Inflammatory macrophage treated with lipopolysaccharide for 1 hour (primary cell): ENCODE measurements at places on chromosomes 1 and 21.

GRCh38 chr21:44365251-44365966 lies 12.0 kb downstream of the TRPM2 start:
- no peak for DNase-seq

- no peak for DNase-seq
Observed at GRCh38 chr1:31441073-31441472, 28.1 kb downstream of the SERINC2 start.

- no peak for DNase-seq
Observed at GRCh38 chr1:153649863-153650235, 8.7 kb upstream of the SNAPIN start.

DNA sequence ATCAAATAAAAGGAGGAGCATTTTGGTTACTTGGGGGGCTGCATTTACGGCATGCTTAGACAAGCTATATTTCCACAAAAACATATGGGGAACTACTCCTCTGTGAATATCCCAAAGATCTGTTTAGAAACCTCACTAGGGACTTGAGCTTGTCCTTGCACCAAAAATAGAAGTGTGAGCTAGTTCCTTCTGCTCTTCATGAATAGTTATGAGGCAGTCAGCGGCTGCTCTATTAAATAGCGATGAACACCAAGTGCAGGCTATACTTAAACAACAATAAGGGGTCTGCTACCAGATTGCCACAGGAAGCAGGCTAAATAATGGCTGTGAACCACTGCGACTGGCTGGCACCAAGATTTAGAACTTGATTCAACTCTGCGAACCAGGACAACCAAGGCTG lies 190.1 kb downstream of the PCP4 start:
- no peak for DNase-seq

DNA sequence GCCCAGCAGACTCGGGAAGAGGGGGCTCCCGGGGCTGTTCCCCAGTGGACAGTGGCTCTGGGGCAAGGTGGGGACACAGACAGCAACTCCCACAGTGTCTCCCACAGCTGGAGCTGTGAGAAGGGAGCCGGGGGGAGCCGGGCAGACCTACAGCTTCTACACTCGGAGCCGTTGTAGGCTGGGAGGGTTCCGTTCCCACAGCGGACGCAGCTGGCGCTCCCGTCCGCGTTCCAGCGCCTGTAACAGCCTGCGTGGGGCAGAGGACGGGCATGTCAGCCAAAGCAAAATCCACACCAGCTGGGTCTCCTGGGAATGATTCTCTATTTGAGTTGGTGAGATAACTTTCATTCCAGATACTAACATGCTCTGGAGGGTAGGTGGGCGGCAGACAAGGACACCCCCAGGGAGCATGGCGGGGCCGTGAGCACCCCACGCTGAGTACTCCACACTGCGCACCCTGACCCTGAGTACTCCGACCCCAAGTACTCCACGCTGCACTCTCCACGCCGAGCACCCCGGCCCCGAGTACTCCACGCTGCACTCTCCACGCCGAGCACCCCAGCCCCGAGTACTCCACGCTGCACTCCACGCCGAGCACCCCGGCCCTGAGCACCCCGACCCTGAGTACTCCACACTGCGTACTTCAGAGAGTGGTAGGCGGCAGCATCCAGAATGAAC lies 13.4 kb upstream of the RNF223 start:
- no peak for DNase-seq

DNA sequence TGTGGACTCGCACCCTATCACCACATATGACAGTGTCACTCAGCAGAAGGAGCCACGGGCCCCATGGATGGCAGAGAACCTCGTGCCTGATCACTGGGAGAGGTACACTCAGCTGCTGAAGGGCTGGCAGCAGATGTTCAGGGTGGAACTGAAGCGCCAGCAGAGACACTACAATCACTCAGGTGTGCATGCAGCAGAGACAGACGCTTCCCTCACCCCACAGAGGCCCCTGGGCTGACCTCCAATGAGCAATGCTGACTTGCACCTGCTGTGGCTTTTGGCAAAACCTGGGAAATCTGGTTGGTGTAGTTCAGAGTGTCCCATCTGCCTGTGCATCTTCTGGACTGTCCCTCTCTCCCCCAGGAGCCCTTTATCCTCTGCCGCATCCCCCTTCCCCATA lies 51.9 kb downstream of the KIAA1614 start:
- DNase-seq = no peak
